ENCODE measurements at places on chromosomes 7 and 10.

DNA sequence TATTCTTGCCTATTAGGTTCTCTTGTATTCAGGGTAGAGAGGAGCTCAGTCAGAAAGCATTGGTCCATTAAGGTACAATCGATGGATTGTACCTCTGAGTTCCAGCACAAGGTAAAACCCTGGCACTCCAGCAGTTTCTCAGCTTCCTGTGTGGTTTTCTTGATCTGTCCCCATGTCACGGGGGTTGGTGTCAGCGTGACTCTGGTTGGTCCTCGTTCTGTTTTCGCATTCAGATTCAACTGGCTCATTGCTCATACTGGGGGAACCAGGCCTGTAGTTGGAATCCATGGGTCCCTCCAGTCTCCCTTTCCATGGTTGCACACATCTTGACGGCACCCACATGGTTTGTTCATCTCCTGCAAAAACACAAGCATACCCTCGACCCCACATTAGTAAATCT, 32.7 kb upstream of the RASGEF1A start:
- DNase-seq, result peak; percentile 24

DNA sequence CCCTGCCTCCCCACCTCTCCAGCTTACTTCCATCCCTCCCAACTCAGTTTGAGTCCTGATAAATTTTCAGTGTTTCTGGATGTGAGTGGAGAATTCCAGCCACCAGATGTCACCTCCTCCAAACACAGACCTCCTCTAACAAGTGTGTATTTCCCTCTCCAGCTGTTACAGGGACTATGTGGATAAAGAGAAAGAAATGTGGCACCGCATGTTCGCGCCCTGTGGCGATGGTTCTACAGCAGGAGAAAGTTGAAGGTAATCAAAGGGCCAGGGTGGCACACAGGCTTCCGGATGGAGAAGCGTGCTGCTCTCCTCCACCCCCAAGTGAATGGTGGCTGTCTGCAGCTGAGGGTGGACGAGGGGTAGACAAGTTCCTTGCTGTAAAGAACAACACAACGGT, 14.7 kb downstream of the FKBP6 start:
- no peak for DNase-seq

DNA sequence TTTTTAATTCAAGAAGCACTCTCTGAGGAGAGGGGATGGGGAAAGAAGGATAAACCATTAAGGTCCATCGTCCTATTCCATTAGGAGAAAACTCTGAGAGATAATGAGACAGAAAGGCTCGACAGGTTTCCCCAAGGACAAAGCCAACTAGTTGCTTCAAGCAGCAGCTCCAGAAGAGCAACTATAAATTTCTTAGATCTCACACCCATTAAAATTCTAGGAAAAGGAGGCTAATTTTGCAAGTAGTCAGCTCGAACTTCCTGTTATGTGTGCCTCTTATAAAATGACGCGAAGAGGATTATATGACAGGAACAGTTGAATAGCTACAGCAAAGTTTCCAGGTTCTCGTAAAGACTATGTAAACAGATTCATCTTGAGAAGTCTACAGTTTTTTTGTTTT, 52.0 kb upstream of the ST8SIA6 start:
- DNase-seq, result no peak

DNA sequence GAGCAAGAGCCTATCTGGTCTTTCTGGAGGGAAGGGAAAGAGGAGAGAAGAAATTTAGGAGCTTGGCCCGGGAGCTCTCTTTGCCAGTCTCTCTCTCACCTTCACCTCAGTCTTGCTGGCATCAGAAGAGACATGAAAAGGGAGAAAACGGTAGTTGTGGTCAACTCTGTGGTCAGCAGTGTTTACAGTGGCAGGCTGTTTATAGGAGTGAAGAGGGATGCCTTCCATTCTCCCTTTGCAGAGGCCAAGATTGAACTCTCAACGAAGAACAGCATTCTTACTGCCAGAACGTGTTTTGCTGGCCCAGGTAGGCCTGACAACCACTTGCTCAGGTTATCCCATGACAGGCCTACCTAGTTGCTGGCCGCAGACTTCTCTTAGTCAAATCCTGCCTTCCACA, 133.3 kb downstream of the CCDC3 start:
- no peak for DNase-seq

- no peak for DNase-seq
Observed at GRCh38 chr10:61486738-61487396, 33.7 kb upstream of the TMEM26 start.

DNA sequence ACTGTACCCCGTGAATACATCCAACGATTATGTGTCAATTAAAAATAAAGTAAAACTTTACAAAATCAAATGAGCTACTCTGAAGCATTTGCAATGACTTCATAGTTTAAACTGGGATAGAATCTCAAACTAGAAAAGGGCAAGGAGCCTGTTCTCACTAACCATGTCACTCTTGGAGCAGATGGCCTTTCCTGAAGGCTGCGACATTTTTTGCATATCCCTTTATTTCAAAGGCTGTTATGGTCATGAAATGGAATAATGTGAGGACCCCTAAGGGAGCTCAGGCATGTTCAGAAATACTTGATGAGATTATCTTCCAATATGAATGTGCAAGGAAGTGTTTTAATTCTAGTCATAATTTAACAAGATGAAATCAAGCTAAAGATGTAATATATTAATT, 679.4 kb downstream of the NRG3 start:
- no peak for DNase-seq

- DNase-seq, result no peak
Observed at GRCh38 chr10:17504547-17505245, 50.3 kb upstream of the ST8SIA6 start.

DNA sequence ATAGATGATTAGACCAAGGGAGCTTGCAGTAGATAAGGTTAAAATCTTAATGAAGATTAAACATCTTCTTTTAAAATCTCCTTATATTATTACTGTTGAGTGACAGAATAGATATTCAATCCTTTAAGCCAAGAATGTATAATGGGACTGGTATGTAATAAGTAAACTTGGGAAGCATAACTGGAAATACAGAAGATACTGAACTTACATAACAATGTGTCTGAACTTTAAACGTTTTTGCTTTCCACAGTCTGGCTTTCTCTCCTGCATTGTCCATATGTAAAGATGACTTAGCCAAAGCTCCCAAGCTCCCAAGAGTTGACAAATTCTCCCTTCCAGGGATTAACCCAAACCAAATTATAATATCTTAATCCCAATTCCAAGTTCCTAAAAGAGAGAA, 129.8 kb downstream of the KCND2 start:
- no peak for DNase-seq

DNA sequence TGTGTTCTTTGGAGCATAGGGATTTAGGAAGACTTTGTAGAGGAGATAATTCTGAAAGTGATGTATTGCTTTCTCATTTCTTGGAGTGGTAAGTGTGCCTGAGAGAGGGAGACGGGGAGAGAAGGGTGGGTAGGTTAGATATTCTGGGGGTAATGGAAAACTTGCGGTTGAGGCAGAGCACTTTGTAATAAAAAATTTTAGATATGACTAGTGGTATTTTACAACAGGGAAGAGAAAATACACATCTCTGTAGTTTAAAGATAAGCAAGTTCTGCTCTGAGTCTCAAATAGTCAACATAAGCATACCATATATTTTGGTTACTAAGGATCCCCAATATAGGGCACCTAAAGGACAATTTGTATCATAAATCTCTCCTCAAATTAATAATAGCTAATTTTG, 6.6 kb downstream of the VPS50 start:
- DNase-seq, result no peak

GRCh38 chr7:106795877-106796231, 69.2 kb upstream of the PIK3CG start:
- no peak for DNase-seq

DNA sequence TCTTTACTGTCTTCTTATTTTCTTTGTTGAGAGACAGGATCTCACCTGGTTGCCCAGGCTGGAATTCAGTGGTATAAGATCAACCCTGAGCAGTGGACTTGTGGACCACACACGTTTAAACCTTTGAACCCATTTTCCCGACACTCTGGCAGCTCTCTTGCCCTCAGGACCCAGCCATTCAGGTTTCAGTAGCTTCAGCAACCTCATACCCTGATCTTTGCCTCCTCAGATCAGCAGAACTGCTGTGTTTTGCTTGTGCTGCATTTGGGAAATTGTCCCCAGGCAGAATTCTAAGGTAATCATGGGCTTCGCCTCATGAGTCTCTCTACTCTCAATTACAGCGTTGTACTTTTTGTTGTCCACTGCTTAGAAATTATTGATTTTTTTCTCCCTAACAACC, 317.6 kb upstream of the KIAA1217 start:
- no peak for DNase-seq

- no peak for DNase-seq
Observed at GRCh38 chr7:70040970-70041766, 442.9 kb downstream of the AUTS2 start.

DNA sequence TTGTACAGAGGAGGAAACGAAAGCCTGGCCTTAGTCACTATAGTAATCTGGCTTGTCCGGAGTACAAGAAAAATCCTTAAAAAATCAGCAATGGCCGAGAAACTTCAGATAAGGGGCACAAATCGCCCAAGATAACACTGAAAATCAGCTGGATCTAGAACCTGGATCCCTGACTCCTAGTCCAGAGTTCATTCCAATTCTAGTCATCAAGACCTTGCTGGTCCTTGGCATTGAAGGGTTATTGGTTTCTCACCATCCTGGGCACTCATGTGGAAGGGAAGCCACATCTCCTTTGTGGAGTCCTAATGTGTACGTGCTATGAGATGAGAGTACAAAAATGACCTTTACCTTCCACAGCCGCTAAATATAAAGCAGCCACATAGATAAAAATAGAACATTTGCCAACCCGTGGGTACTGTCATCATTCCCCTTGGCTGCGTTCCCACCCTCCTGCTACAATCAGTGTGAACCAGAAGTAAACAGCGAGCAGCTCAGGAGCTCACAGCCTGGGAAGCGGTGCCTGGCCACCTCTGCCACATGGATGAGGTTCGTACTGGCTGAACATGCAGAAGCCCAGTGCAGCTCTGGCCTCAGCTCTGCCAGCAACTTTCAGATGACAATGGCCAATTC, 116.0 kb upstream of the PDLIM1 start:
- no peak for DNase-seq

GRCh38 chr10:90857635-90858460, at the start of gene HTR7:
Gene HTR7, minus strand, starts transcription at chr10:90858039. Its CDS starts 368 bp downstream, at chr10:90857671.
- DNase-seq, result peak; percentile 57

DNA sequence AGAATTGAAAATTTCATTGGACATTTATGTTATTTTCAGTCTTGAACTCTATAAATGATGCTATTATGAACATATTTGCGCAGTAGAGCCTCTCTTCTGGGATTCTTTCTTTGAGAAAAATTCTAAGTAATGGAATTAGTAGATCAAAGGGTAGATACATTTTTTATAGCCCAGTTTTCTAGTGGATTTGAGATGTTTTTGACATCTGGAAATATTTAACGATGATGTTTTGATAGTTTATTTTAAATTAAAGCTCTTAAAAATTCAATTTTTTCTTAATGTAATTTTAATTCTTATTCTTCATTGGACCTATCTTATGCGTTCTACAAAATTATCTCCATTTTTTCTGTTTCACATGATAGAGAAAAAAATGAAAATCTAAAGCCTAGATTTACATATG, 103.0 kb downstream of the ADAM22 start:
- no peak for DNase-seq

DNA sequence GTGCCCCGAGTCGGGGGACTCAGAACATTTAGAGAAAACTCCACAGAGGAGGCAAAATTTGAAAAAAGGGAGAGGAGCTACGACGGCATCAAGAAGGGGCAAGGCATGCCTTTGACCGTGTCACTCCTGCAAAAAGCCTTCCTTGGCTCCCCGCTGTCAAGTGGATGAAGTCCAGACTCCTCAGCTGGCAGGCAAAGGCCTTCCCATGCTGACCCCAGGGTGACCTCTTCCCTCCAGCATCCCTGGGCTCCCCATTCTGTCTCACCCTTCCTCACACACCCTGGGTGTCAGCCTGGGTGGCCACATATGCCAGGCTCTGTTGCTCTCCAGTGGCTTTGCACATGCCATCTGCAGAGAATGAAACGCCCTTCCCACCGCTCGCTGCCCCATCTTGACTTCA, 88.4 kb upstream of the ZMIZ1 start:
- DNase-seq, result no peak

DNA sequence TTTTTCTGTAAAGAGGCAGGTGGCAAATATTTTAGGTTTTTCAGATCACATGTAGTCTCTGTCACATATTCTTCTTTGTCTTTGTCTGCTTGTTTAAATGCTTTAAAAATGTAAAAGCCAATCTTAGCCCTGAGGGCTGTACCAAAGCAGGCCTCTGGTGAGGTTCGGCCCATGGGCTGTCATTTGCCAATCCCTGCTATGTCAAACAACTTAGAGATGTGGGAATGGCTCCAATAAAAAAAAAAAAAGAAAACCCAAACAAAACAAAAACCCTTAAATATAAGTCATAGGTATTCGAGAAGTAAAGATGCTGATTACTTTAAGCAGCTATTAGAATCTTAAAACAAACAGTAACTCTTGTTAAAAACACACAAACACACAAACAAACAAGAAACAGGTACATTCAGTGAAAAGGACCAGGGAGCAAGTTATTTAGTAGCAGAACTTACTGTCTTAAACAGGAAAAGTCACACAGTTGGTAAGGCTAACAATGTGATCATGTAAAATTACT, 61.4 kb upstream of the NAMPT start:
- no peak for DNase-seq

DNA sequence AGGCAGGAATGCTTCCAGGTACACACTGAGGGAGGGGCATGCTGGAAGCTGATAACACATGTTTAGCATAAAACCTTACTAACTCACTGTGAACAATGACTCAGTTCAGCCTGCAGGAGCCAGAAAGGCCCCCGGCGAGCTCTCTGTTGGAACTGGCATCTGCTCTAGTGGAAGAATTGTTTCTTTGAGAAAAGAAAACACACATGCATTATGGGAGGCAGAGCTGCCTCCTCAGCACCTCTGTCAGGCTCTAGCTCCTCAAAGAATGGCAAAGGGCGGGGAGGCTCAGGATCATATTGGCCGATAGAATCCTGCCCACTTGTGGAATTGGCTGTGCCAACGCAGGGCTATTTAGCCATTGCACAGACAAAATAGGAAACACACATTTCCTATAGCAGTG, 338.3 kb downstream of the CXCL12 start:
- no peak for DNase-seq

DNA sequence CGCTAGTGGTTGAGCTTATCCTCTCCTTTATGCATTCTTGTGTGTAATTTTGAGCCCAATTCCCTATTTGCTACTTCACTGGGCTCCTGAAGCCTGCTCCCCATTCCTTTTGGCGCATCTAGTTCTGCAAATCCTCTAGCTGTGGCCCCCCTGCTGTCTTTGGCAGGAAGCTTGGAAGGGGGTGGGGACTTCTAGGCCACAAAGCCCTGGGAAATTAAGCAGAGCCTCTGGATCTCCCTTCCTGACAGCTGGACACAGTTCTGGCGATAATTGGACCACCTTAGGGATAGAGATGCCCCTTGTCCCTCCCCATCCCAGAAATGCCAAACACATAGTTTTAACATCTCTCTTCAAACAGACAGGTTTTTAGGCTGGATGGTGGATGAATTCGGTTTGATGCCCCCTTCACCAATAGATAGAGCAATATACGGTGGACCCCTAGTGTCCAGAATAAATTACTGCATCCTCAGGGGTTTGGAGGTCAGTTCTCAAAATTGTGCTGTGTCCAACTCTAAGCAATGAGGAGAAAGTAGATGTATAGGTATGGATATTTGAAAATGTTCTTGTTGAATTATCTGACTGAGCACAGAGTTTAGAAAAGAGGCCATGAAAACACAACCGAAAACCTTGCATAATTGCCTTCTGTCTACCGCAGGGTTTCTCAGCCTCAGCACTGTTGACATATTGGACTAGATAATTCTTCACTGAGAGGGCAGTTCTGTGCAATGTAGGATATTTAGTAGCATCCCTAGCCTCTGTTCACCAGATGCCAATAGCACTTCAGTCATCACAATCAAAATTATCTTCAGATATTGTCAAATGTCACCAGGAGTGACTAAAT, 75.5 kb downstream of the PAPSS2 start:
- DNase-seq, result no peak

GRCh38 chr7:42192851-42193461, 44.1 kb downstream of the GLI3 start:
- DNase-seq, result no peak
